ENCODE measurements at places on chromosomes 11 and 22. TPM values are rescaled to one million over a fixed set of nuclear protein-coding genes. Genes with fewer than 3 reads are reported as not detected.
A peak's percentile ranks its signal among the peaks of the same experiment; 100 is the strongest.

DNA sequence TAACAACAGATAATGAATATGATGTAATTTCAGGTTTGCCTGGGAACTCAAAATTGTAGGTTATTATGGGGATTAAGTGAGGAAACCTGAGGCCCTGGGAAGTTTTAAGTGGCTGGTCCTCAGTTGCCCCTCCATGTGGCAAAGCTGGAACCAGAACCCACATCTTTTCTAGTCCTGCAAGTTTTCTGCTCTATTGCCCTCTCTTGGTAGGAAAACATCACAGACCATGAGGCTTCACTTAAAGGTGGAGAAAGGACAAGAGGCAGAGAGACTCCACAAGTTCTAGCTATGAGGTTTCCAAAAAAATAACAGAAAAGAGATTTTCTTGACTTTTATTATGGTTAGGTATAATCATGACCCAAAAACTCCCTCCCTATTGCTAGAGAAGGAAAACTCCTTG is 115.5 kb upstream of the DDI1 start:
- no peak for DNase-seq

DNA sequence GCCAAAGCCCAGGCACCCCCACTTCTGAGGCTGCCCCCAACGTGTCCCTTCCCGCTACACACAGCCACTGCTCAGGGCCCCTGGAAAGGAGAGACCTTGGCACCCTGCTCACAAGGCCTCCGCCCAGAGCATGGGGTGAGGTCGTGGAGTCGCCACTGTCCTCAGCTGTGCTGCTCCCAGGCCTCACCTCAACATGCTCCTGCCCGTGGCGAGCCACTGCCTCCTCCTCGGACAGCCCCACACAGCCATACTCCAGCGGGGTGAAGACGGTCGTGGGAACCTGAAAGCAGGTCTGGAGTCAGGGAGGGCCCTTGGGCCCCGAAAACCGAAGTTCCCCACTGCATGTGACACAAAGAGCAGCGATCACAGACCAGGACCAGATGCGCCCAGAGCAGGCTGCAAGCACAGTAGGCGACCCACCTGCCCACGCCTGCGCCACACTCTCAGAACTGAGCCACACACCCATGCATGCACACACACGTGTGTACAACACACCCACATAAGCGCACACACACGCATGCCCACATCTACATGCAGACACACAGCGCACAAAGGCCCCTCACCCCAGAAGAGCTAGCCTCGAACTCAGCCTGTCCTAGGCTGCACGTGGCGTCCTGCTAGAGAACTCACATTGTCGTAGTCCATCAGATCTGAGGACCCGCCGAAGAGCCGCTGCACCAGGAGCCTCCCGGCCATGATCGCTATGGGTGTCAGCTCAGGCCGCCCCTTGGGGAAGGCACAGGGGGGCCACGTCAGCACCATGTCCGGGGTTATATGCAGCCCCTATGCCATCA is 25.5 kb upstream of the GNB1L start:
- DNase-seq: no peak

GRCh38 chr11:47359586-47359985 is 7.1 kb upstream of the MYBPC3 start:
- DNase-seq: no peak

Gene NRGN
- 17.8 TPM for polyA plus RNA-seq

- no peak for DNase-seq
These were observed 904 bp downstream of the C2CD3 start for GRCh38 chr11:74169738-74170458.

GRCh38 chr11:109267293-109268095 is 154.5 kb upstream of the C11orf87 start:
- DNase-seq: no peak

Gene LGR4
- polyA plus RNA-seq: 153 TPM

Gene GSC2
- polyA plus RNA-seq: not detected

DNA sequence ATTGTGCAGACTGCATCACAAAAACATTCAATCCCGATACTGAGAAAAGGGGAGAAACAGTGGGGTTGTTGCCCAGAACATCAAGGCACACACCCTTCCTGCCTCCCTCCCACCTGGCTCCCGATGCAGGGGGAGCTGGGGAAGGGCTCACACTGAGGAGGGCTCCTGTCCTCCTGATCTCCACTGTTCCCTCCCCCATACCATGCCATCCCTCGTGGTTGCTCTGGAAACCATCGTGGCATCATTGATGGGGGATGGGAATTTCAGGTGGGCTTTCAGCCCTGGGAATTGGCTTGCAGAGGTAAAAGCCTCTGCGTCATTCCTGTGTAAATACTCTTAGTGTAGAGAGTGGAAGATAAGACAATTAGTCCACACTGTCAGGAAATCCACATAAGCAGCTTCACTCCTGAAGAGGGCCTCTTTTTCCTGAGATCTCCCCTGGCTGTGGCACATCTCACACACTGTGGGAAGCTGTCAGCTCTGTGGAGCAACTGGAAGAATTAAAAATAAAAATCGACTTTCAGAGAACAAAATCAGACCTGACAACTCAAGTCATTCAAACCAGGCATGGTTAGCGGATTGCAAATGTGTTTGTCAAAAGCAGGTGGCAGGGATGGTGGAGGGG is 176.0 kb downstream of the CHST1 start:
- DNase-seq: no peak

Gene C11orf97
- polyA plus RNA-seq: 0.33 TPM

DNA sequence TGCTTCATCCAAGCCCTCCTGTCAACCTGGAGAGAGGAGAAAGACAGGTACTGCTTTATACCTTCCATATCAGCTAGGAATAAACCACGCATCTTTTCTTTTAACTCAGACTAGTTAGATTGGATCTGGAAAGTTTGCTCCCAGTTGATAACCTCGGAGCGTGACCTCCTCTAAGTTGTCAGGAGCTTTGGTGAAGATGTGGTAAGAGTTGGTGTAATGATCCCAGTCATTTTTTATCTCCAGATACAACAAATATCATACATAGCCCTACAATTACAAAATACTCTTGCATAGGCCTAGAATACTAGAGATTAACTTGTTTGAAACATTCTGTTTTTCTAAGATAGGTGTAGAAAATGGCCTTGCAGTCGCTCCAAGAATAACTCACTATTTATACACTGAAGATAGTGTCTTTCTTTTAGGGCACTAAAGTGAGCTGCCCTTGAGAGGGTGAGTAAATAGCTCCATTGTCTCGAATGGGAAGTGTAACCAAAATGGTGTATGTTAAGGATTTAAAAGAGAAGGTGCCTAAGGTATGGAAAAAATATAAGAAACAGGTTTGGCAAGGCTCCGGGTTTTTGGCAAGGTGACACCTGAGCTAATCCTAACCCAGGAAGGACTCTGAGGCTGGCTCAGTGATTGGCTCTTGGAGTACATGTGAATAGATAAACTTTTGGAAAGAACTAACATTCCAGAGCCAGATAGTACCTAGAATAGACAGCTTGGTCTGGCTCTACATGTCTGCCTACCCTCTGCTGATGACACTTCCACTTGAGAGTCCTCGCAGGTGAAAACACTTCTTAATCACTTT is 59.4 kb downstream of the GLYATL1 start:
- DNase-seq: no peak

GRCh38 chr11:69587454-69588090 is 53.4 kb upstream of the CCND1 start:
- DNase-seq: no peak

GRCh38 chr11:71999362-71999761 is 653 bp downstream of the IL18BP start:
- no peak for DNase-seq

- no peak for DNase-seq
These were observed 32.8 kb upstream of the SCUBE1 start for GRCh38 chr22:43375951-43376455.

DNA sequence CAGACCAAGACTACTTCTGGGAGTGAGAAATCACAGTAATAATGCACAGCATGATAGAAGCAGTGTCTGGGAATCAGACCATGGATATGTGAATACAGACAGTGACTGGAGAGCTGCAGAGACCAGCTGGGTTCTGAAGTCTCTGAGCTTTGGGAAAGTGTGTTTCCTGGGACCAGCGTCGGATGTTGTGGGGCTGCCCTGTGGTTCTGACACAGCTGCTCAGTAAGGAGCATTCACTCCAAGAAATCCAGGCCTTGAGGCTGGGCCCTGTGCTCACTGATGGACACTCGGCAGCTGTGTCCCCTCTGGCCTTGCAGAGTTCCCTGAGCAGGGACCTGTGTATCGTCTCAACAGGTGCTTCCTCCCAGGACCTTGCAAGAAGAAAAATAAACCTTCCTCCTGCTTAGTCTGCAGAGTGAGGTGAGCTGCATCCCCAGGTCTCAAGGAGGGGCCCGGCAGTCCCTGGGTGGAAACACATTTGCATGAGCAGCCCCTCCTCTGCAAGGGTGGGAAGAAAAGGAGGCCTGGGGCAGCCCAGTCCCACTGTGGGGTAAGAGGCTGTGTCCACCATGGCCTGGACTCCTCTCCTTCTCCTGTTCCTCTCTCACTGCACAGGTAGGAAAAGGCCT is 107.9 kb downstream of the VPREB1 start:
- DNase-seq: no peak

Gene APOC3
- polyA plus RNA-seq: 14.7 TPM

- DNase-seq: no peak
These were observed 2.2 kb upstream of the SLC6A5 start for GRCh38 chr11:20597154-20597679.

Gene OR51A2
- polyA plus RNA-seq: not detected

- peak; percentile 66 for DNase-seq
These were observed 1156.6 kb downstream of the TBC1D22A start for GRCh38 chr22:47919001-47919441.

DNA sequence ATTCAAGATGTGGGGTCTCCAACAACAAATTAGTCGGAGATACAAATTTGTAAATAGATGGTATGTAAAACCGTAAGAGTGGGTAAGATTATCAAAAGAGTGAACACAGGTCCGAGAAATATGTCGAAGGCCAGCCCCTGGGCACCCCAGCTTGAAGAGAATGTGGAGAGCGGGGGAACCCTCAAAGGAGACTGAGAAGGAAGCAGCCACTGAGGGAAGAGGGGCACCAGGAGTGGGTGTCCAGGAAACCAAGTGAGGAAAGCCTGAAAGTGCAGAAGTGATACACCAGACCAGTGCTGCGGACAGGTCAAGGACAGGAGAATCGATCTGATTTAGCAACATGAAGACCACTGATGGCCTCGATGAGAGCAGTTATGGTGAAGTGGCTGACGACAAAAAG is 14.4 kb downstream of the APOL5 start:
- DNase-seq: no peak

Gene NDUFC2
- polyA plus RNA-seq: 168 TPM

GRCh38 chr22:19816372-19817119 is 38.1 kb downstream of the GNB1L start:
- no peak for DNase-seq

Gene ARHGAP32
- polyA plus RNA-seq: 20.5 TPM

DNA sequence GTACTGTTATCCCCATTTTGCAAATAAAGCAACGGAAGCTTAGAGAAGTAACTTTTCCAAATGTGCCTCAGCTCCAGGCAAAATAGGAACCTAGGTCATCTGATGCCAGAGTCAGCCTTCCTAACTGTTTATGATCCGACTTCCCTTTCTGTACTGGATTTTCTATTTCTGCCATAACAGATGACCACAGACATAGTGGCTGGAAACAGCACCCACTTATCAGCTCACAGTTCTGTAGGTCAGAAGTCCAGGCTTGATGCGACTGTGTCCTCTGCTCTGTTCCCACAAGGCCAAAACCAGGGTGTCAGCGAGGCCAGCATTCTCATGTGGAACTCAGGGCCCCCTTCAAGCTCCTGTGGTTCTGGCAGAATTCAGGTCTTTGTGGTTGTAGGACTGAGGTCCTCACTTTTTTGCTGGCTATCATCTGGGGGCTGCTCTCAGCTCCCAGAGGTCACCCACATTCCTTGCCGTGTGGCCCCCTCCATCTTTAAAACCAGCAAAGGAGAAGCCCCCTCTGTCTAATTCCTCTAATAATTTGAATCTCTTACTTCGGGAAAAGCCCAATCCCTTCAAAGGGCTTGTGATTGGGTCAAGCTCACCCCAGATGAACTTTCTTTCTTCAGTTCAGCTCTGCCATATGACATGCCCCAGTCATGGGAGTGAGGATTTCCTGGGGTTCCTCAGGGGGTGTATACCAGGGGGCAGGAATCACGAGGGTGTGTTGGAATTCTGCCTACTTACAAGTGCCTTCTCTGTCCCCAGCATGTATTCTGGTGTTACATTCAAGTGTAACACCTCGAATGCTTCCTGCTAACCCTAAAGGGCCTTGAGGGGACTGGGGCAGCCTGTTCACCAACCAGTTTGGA is 15.3 kb downstream of the KCNJ5 start:
- DNase-seq: no peak

GRCh38 chr11:20501252-20501651 is 98.2 kb upstream of the SLC6A5 start:
- no peak for DNase-seq

DNA sequence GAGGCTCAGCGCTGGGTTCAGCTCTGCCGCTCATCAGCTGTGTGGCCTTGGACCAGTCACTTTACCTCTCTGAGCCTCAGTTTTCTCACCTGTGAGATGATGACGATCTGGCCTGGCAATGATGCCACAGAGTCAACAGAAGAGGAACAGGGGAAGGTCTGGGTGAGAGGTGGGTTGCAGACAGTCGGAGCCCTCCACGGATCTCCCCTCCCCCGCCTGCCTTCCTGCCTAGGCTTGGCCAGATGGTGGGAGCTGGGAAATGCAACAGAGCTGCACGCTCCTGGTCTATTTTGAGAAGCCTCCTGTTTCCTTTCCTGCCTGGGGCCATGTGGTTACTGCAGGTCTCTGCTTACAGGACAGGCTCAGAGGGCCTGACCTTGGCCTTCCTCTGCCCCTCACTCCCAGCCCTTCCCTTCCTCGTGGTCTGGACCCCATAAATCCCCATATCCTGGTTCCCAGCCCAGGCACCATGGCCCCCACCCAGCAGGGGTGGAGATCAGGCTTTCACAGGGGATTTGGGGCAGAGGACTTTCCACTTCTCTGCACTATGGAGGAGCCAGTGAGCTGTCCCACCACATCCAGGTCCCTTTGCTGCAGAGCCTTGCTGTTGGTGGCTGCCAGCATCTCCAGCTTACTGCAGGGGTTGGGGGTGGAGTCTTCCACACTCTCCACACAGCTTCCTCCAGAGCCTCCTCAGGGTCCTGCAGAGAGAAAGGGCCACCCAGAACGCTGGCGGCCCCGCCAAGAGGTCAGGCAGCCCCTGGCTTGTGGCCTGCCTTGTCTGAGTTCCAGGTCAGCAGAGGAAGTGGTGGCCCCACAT is 46.9 kb downstream of the C11orf96 start:
- DNase-seq: no peak
